Naive thymus-derived CD4-positive, alpha-beta T cell (primary cell): ENCODE measurements at places on chromosomes 4 and X. TPM values are rescaled to one million over a fixed set of nuclear protein-coding genes. Genes with fewer than 3 reads are reported as not detected.

Gene L1CAM
- polyA plus RNA-seq = not detected

Gene TBC1D8B
- polyA plus RNA-seq = 0.26 TPM

Gene RAB41
- not detected for polyA plus RNA-seq

Gene TMEM156
- polyA plus RNA-seq = 37.0 TPM

Gene EPGN
- not detected for polyA plus RNA-seq

Gene HAUS3
- polyA plus RNA-seq = 25.9 TPM

Gene MAGEB17
- polyA plus RNA-seq = not detected

Gene CLDN2
- not detected for polyA plus RNA-seq

Gene GLRA2
- polyA plus RNA-seq = not detected

Gene PROM1
- polyA plus RNA-seq = not detected

Gene CENPVL3
- not detected for polyA plus RNA-seq

Gene PDK3
- polyA plus RNA-seq = 44.1 TPM

Gene CENPVL2
- not detected for polyA plus RNA-seq

Gene MGAT4D
- polyA plus RNA-seq = not detected

Gene JCHAIN
- 2.3 TPM for polyA plus RNA-seq

Gene TGIF2LX
- not detected for polyA plus RNA-seq

Gene SLC2A9
- 1.5 TPM for polyA plus RNA-seq

Gene TCEAL9
- 5.8 TPM for polyA plus RNA-seq

Gene PDE5A
- 0.56 TPM for polyA plus RNA-seq

Gene NIPAL1
- 0.76 TPM for polyA plus RNA-seq

Gene SMIM10
- polyA plus RNA-seq = not detected

Gene PF4V1
- not detected for polyA plus RNA-seq
